ENCODE measurements at places on chromosomes 2 and 18. TPM values are rescaled to one million over a fixed set of nuclear protein-coding genes. Genes with fewer than 3 reads are reported as not detected.

GRCh38 chr2:200600549-200601225, 14.9 kb downstream of the AOX1 start:
- H3K36me3 ChIP-seq, result no peaks in the 10 kb centered on the region
- DNase-seq, result no peak
- no peak overlapping the region for H3K4me3 ChIP-seq
- no peaks in the 10 kb centered on the region for H3K27me3 ChIP-seq
- no peaks in the 10 kb centered on the region for H3K4me1 ChIP-seq

Gene ZDBF2
- 7.2 TPM for total RNA-seq

DNA sequence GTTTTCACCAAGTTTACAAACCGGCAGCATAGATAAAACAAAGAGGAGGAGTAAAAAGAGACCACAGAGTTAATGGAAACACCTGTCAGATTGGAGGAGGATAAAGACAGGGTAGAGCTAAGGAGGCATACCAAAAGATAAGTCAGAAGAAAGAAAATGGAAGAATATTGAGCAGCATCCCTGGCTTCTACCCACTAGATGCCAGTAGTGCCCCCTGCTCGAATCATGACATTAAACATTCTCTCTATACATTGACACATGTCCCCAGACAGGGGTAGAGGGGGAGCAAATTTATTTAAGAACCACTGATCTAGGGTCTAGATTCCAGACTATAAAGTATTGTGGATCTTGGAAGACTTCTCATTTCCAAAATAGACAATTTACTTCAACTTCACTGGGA, 159.8 kb upstream of the ETAA1 start:
- H3K36me3 ChIP-seq, result no peaks in the 10 kb centered on the region
- no peak overlapping the region for H3K4me3 ChIP-seq
- no peaks in the 10 kb centered on the region for H3K4me1 ChIP-seq
- H3K27ac ChIP-seq, result no peak overlapping the region
- no peaks in the 10 kb centered on the region for H3K27me3 ChIP-seq

Gene PPP1R1C
- not detected for total RNA-seq
